ENCODE measurements at places on chromosomes 4 and X.

- no peak overlapping the region for H3K27ac ChIP-seq
- no peaks in the 10 kb centered on the region for H3K4me1 ChIP-seq
- H3K27me3 ChIP-seq, result no peaks in the 10 kb centered on the region
- no peak for DNase-seq
These were observed 55.2 kb downstream of the ADAM29 start for GRCh38 chr4:174973336-174973735.

- no peaks in the 10 kb centered on the region for H3K27me3 ChIP-seq
- H3K4me1 ChIP-seq, result no peaks in the 10 kb centered on the region
- H3K27ac ChIP-seq, result no peak overlapping the region
- no peak overlapping the region for H3K4me3 ChIP-seq
- no peaks in the 10 kb centered on the region for H3K36me3 ChIP-seq
These were observed 163.1 kb downstream of the EVC2 start for GRCh38 chr4:5545271-5545670.

- H3K27me3 ChIP-seq, result no peaks in the 10 kb centered on the region
- DNase-seq, result peak; percentile 61
- peaks cover 10% of the 10 kb centered on the region for H3K4me1 ChIP-seq
- no peaks in the 10 kb centered on the region for H3K36me3 ChIP-seq
These were observed 239.7 kb upstream of the NOCT start for GRCh38 chr4:138775890-138776289.

DNA sequence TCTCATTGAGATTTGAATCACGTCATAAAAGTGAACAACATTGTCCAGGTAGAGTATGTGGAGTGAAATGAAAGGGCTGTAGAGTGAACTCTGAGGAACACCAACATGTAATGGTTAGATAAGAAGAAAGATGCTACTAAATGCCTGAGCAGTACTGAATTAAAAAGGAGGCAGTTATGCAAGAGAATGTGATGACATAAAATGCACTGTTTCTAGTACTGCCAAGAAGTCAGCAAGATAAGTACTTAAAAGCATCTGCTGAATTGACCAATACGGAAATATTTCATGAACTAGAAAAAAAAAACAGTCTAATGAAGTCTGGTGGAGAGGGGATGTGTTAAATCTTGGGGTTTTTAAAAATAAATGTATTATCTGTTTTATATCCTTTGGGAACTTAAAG is 583.8 kb upstream of the GALNT7 start:
- H3K36me3 ChIP-seq, result no peaks in the 10 kb centered on the region
- H3K4me3 ChIP-seq, result no peak overlapping the region
- no peaks in the 10 kb centered on the region for H3K27me3 ChIP-seq
- H3K4me1 ChIP-seq, result no peaks in the 10 kb centered on the region
- DNase-seq, result no peak

GRCh38 chr4:86961605-86962295 is 26.9 kb downstream of the AFF1 start:
- DNase-seq, result no peak
- H3K36me3 ChIP-seq, result no peaks in the 10 kb centered on the region
- peak overlapping the region; percentile 67 for H3K27ac ChIP-seq
- no peaks in the 10 kb centered on the region for H3K27me3 ChIP-seq

DNA sequence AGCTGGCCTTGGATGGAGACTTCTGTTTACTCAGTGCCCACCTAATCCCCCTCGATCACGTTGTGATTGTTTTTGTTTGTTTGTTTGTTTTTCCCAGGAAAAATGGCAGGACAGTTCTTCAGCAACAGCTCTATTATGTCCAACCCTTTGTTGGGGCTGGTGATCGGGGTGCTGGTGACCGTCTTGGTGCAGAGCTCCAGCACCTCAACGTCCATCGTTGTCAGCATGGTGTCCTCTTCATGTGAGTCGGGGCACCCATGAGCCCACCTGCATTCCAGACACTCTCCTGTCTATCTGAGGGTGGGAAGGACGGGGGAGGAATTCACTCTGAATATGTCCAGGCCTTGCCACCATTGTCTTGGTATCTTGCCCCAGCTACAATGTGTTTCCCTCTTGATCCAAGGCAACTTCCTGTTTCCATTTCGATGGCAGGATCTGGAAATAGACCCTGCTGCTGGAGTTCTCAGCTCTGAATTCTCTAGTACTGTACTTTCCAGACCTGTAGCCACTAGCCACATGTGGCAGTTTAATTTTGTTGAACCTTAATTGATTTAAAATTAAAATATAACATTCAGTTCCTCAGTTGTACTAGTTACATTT is 10.5 kb downstream of the SLC34A2 start:
- no peaks in the 10 kb centered on the region for H3K27me3 ChIP-seq
- DNase-seq, result no peak
- H3K4me1 ChIP-seq, result no peaks in the 10 kb centered on the region
- no peaks in the 10 kb centered on the region for H3K36me3 ChIP-seq

GRCh38 chr4:1354136-1354982 is 7.4 kb downstream of the UVSSA start:
- no peak for DNase-seq
- no peak overlapping the region for H3K27ac ChIP-seq
- no peak overlapping the region for H3K4me3 ChIP-seq
- H3K36me3 ChIP-seq, result peaks cover 66% of the 10 kb centered on the region

DNA sequence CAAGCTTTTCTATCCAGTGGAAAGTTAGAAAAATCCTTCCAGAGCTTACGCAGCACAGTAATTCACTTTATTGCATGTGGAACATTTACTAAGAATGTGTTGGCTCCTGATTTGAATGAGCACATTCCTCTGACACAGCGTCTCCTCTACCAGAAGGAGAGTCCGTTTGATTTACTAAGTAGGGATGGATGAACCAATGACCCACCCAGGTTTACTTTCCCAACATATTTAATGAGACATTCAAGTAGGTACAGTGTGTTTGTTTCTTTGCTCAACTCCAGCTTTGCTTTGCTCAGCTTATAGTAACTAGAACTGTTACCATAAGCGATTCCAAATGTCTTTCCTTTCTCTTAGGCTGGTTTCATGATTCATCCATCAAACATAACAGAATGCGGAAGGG is 161.7 kb downstream of the SMARCA1 start:
- H3K27ac ChIP-seq, result no peak overlapping the region
- H3K36me3 ChIP-seq, result no peaks in the 10 kb centered on the region
- H3K4me3 ChIP-seq, result no peak overlapping the region
- no peak for DNase-seq

GRCh38 chr4:6620296-6620695 is 20.2 kb upstream of the MRFAP1 start:
- no peak for DNase-seq
- H3K27ac ChIP-seq, result no peak overlapping the region
- no peaks in the 10 kb centered on the region for H3K27me3 ChIP-seq

- no peak overlapping the region for H3K27ac ChIP-seq
- peak; percentile 58 for DNase-seq
- H3K27me3 ChIP-seq, result no peaks in the 10 kb centered on the region
- no peak overlapping the region for H3K4me3 ChIP-seq
- H3K36me3 ChIP-seq, result no peaks in the 10 kb centered on the region
These were observed 181.0 kb downstream of the GPAT3 start for GRCh38 chr4:83716874-83717273.

GRCh38 chrX:96861218-96861617 is 22.5 kb upstream of the RPA4 start:
- no peaks in the 10 kb centered on the region for H3K36me3 ChIP-seq
- no peak for DNase-seq
- H3K4me3 ChIP-seq, result no peak overlapping the region
- H3K27ac ChIP-seq, result no peak overlapping the region

DNA sequence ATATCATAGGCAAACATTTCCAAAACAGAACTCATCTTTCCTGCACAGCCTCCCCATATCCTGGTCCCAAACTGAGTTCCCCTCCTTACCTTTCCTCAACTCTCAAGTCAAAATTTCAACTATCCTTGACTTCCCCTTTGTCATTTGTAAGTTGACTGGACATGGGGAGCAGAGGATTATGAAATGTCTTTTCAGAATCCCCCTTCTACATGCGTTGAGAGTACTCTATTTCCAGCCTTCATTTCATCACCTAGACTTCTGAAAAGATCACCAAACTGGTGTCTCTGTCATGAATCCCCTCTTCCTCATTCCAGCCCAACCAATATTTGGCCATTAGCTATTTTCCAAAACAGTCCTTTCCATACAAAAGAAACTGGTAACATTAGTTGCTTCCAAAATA is 95.2 kb downstream of the SYNPO2 start:
- DNase-seq, result peak; percentile 46
- H3K27ac ChIP-seq, result no peak overlapping the region
- no peaks in the 10 kb centered on the region for H3K36me3 ChIP-seq
- H3K4me1 ChIP-seq, result peaks cover 11% of the 10 kb centered on the region

GRCh38 chrX:153689654-153690465 is 2.1 kb downstream of the SLC6A8 start:
- no peak overlapping the region for H3K27ac ChIP-seq
- H3K27me3 ChIP-seq, result peaks cover 42% of the 10 kb centered on the region

- peaks cover under 1% of the 10 kb centered on the region for H3K36me3 ChIP-seq
- DNase-seq, result no peak
- H3K4me3 ChIP-seq, result no peak overlapping the region
- H3K27me3 ChIP-seq, result no peaks in the 10 kb centered on the region
- no peak overlapping the region for H3K27ac ChIP-seq
These were observed 183.7 kb downstream of the FBXW7 start for GRCh38 chr4:152352215-152352614.

DNA sequence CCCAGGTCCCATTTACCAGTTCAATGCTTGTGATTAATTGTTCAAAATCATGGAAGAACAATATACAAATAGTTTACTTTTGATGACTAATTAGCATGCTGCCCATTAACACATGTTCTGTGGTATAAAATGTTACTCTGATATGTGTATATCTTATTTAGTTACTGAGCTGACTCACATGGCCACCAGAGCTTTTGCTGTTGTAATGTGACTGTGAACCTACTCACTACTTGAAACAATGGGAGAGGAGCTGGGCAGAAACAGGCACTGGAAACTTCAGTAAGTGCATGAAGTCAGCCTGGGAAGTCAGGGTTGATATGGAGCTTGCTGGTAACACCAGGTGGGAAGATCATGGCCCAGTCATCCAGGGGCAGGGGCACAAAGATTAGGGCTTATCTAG is 72.7 kb upstream of the MAD2L1 start:
- H3K27me3 ChIP-seq, result no peaks in the 10 kb centered on the region
- H3K36me3 ChIP-seq, result no peaks in the 10 kb centered on the region
- H3K27ac ChIP-seq, result no peak overlapping the region
- no peaks in the 10 kb centered on the region for H3K4me1 ChIP-seq
- H3K4me3 ChIP-seq, result no peak overlapping the region
- peak; percentile 5 for DNase-seq

DNA sequence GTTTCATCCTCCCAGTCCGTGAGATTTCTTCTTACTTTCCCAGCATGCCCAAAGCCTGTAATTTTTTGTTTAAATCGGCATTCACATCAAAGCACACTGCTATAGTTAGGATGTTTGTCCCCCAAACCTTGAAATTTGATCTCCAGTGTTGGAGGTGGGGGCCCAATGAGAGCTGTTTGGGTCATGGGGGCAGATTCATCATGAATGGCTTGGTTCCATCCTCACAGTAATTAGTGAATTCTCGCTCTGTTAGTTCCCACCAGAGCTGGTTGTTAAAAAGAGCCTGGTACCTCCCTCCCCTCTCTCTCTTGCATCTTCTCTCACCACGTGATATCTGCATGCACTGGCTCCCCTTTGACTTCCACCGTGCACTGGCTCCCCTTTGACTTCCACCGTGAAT is 40.5 kb upstream of the PGRMC2 start:
- H3K36me3 ChIP-seq, result no peaks in the 10 kb centered on the region
- no peaks in the 10 kb centered on the region for H3K27me3 ChIP-seq
- no peak overlapping the region for H3K4me3 ChIP-seq
- no peaks in the 10 kb centered on the region for H3K4me1 ChIP-seq
- DNase-seq, result no peak

- no peaks in the 10 kb centered on the region for H3K36me3 ChIP-seq
- peak overlapping the region; percentile 87 for H3K4me3 ChIP-seq
- peaks cover 34% of the 10 kb centered on the region for H3K4me1 ChIP-seq
- no peaks in the 10 kb centered on the region for H3K27me3 ChIP-seq
- DNase-seq, result peak; percentile 50
These were observed 909 bp upstream of the SLAIN2 start for GRCh38 chr4:48340276-48340964.

- H3K4me1 ChIP-seq, result no peaks in the 10 kb centered on the region
- no peaks in the 10 kb centered on the region for H3K36me3 ChIP-seq
- no peak overlapping the region for H3K4me3 ChIP-seq
- no peak for DNase-seq
- no peak overlapping the region for H3K27ac ChIP-seq
- H3K27me3 ChIP-seq, result no peaks in the 10 kb centered on the region
These were observed 15.6 kb upstream of the TSPAN5 start for GRCh38 chr4:98673978-98674377.

DNA sequence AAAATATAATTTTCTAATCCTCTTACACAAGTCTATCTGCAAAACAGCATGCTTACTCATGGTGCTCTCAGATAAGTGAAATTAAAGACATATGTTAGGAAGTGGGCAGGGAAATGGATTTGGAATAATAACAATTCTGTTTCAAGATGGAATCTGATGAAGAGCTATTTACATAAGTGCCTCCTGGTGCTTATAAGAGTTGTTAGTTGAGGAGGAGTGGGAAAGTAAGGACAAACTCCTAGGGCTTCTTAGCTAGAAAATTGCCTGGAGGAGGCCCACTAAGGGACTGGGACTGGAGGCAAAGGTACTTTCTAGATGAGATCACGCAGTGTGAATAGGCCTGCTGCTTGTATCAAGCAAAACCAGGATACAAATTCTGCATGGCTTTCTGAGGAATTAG is 939.8 kb downstream of the GLUD2 start:
- no peak overlapping the region for H3K4me3 ChIP-seq
- DNase-seq, result no peak
- no peaks in the 10 kb centered on the region for H3K4me1 ChIP-seq
- H3K27me3 ChIP-seq, result no peaks in the 10 kb centered on the region
- no peaks in the 10 kb centered on the region for H3K36me3 ChIP-seq
- H3K27ac ChIP-seq, result no peak overlapping the region

GRCh38 chrX:37679230-37679629 is 6.4 kb upstream of the XK start:
- no peak overlapping the region for H3K4me3 ChIP-seq
- no peak for DNase-seq
- no peaks in the 10 kb centered on the region for H3K36me3 ChIP-seq
- H3K27me3 ChIP-seq, result no peaks in the 10 kb centered on the region
- H3K27ac ChIP-seq, result no peak overlapping the region
- no peaks in the 10 kb centered on the region for H3K4me1 ChIP-seq

GRCh38 chr4:74431113-74431826 is 13.7 kb upstream of the AREG start:
- H3K36me3 ChIP-seq, result no peaks in the 10 kb centered on the region
- no peak for DNase-seq
- no peak overlapping the region for H3K27ac ChIP-seq
- no peaks in the 10 kb centered on the region for H3K27me3 ChIP-seq

- peaks cover 2% of the 10 kb centered on the region for H3K4me1 ChIP-seq
- no peak for DNase-seq
- H3K27ac ChIP-seq, result no peak overlapping the region
- no peak overlapping the region for H3K4me3 ChIP-seq
These were observed 296.3 kb upstream of the KLF3 start for GRCh38 chr4:38367642-38368174.

- no peaks in the 10 kb centered on the region for H3K36me3 ChIP-seq
- no peak for DNase-seq
- no peak overlapping the region for H3K27ac ChIP-seq
- no peaks in the 10 kb centered on the region for H3K4me1 ChIP-seq
These were observed 721.9 kb upstream of the IGFBP7 start for GRCh38 chr4:57832083-57832482.

GRCh38 chrX:151977009-151977408 is 2.5 kb upstream of the GABRE start:
- no peaks in the 10 kb centered on the region for H3K36me3 ChIP-seq
- no peak overlapping the region for H3K4me3 ChIP-seq
- no peak overlapping the region for H3K27ac ChIP-seq
- H3K4me1 ChIP-seq, result no peaks in the 10 kb centered on the region
- peaks cover 20% of the 10 kb centered on the region for H3K27me3 ChIP-seq

GRCh38 chrX:44705817-44706551 is 137.8 kb upstream of the DUSP21 start:
- no peaks in the 10 kb centered on the region for H3K36me3 ChIP-seq
- H3K4me1 ChIP-seq, result no peaks in the 10 kb centered on the region
- H3K27ac ChIP-seq, result no peak overlapping the region
- no peaks in the 10 kb centered on the region for H3K27me3 ChIP-seq
- no peak for DNase-seq

All from CD14-positive monocyte (primary cell).